ENCODE measurements at places on chromosomes 12 and 14.

DNA sequence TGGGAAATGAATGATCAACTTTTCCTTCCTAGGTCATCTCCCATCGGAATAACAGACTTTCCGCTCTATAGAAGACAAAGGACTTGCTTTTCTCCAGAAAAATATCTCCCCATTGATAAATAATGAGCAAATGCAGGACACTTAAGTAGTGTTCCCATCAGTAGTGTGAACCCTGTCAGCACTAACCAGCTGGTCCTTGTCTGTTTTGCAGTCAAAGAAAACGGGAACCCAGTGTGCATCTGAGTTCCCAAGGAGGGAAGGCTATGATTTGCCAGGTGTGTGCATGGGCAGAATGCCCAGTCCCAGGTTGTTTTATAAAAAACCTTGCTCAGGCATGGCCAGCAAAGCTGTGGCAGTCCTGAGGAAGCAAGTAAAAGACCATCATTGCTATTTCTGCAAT, 256.5 kb upstream of the HMGA2 start:
- no peak for DNase-seq

- no peak for DNase-seq
Measured at GRCh38 chr12:32074432-32074831, 32.2 kb upstream of the BICD1 start.

DNA sequence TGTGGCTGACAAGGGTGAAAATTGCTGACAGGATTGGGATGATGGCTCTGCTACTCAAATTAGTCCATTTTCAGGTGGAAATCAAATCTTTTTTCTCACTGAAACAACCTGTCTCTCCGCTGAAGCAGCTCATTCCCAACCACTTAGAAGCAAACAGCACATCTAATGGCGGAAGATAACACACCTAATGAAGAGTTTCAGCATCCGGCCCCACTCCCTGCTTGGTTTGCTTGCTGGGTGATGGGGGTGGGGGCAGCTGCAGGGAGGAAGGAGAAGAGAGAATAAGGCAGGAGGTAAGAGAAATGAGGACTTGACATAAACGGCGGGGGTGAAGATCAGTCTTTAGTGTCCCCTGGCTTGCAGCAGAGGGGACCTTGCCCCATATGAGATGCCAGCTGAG, 4.0 kb downstream of the SYNDIG1L start:
- no peak for DNase-seq

DNA sequence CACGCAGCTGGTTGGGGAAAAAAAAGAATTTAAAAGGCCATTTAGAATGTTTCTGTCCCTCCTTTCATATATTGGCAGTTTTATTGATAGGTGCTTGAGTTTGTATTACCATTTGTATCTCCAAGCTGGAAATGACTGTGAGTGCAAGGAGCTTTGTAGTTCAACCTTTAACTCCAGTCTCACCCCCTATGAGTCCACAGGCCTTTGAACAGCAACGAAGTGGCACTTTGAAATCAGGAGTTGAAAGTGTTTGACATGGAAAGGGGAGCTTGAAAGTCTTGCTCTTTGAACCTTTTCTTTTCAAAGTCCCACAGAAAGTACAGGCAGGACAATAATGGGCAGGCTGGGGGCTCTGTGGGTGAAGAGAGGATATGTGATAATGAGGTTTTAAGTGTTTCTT, 480.3 kb downstream of the RERGL start:
- no peak for DNase-seq

DNA sequence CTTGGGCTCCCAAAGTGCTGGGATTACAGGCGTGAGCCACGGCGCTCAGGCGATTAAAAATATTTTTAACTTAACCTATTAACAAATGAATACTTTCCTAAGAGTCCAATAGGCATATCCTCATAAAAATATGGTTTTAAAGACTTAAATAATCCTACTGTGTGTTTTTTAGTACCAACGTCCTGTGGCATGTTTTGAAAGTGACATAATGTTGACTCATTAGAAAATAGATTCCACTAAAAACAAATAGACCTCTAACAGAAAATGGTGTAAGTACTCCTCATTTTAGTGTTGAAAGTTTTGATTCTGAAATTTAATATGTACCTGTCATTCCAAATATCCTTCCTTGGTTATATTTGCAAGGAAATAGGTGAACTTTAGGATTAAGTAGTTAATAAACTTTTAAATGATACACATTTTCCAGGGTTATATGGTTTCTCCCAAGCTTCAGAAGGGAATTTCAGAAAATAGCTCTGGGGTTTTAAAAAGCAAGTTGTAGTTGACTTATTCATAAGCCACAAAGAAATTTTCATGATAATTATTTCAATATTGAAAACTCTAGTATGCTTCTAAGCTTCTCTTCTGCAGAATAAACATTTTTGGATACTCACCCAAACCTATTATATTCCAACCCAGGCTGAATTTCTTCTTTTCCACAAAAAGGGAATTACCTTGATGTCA, 12.1 kb upstream of the LUM start:
- DNase-seq, result no peak

DNA sequence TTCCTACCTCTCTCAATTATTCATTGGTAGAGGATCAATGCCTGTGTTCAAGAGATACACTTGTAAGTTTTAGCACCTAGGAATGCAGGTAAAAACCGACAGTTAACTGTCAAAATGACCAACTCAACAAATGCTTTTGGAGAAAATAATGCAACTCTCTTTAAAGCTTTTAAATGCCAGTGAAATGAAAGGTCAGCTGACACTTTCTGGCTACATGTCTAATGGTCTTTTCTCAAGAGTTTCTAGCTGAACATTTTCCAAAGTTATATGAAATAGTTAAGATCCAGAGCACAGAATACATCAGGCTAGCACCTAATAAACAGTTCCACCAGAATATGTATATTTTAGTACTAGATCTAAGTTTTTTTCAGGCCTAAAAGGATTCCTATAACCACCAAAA, 2.0 kb downstream of the CSRNP2 start:
- DNase-seq, result no peak

Data from activated CD4-positive, alpha-beta T cell treated with anti-CD3 and anti-CD28 coated beads, Interleukin-2, amount 50 U/mL, for 24 hours (primary cell).